HEK293T (cell line): ENCODE measurements at places on chromosomes 2 and 18.

DNA sequence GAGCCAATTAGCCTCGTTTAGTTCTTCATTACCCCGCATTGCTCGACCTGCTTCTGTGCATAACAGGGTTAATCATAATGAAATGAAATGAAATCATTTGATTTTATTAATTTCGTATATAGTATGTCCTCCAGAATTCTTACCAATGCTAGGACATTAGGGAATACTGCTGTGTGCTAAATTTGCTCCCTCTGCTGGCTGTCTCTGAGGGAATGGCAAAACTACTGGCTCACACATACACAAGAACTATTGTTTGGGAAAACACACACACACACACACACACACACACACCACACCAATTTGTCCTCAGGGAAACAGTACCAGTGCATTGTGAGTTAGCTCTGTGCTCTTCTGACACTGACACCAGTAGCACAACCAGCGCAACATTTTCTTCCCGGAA is 273.3 kb upstream of the TCF4 start:
- peak; percentile 10 for DNase-seq

- DNase-seq: no peak
Observed at GRCh38 chr18:37571266-37571665, 5.7 kb upstream of the CELF4 start.

GRCh38 chr2:88400037-88400767 is 52.3 kb downstream of the FOXI3 start:
- DNase-seq: no peak

DNA sequence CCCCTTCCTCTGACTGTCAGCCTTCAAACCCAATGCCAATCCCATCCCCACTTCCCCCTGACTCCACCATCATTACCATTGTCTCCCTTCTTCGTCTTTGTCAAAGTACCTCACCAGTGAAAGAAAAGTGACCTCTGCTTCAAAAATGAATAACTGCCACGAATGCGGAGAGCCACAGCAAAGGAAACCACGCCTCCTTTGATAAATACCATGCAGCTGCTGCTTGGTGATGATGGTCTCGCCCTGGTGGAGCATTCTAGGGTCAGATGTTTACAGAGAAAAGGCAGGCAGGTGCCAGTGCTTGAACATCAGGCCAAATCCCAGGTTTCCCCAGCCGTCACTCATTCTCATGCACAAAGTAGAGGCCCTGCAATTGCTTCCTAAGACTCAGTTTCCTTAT is 162.2 kb downstream of the BCL11A start:
- DNase-seq: no peak

- DNase-seq: no peak
Observed at GRCh38 chr2:67854103-67854743, 208.6 kb downstream of the C1D start.

GRCh38 chr2:238573916-238574315 is 147.2 kb downstream of the ASB1 start:
- DNase-seq: no peak

DNA sequence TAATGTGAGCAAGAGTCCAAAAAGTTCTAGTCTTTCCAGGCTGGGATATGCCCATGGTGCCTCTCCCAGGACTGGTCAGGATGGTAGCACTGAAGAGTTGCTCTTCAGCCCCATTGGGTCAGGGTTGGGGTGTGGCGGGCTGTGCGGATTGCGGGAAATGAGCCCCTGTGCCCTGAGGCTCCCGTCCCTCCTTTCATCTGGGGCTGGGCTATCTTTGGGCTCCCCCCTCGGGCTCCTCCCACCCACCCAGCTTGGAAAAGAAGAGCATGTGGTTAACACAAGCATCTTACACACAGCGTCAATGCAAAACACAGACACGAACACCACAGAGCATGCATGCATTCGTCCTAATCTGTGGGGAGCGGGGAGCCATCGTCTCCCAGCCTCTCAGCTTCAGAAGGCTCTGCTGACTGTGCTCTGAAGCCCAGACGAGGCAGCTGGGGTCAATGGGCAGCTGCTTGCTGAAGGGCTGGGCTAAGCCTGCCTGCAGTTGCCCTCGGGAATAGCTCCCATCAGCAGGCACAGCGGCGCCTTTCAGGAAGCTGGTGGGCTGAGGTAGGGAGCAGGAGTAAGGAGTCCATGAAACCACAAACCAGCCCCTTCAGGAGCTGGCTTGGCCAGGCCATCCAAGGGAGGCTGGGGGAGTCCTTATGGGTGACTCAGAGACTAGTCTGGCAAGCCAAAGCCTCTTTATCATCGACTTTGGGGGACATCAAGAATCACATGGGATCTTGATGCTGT is 112.9 kb downstream of the CLIP4 start:
- no peak for DNase-seq

DNA sequence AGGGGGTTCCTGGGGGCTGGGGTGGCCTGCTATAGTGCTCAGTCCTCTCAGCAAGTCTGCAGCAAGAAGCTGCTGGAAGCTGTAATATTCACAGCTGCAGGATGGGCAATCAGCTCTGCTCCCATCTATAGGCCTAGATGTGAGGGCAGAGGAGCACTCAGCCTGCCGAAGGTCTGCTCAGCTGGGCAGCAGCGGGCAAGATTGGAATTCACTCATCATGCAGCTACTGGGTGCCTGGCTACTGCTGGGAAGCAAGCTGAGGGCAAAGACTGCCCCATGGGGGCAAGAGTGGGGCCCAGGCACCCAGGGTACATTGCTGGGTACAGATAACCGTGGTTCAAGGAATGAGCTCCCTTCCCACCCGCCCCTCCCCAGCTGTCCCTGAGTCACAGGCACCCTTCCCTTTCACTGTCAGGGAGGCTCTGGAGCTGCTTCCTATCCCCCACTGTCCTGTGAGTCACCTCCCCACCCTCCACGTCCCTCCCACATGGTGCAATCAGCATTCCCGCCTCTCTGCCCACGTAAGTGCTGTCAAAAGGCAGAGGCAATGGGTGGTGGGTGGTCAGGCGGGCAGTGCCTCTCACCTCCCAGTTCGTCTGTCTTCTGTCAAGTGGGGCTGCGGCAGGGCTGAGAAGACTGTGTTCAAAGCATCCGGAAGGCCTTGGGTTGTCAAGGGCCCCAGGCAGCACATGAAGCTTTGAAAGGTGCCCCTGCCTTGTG is 169.2 kb downstream of the TRIM43 start:
- DNase-seq: no peak
